Lung (tissue), 17 donors: ENCODE measurements at places on chromosomes 11 and 22.
A peak's percentile ranks its signal among the peaks of the same experiment; 100 is the strongest.

DNA sequence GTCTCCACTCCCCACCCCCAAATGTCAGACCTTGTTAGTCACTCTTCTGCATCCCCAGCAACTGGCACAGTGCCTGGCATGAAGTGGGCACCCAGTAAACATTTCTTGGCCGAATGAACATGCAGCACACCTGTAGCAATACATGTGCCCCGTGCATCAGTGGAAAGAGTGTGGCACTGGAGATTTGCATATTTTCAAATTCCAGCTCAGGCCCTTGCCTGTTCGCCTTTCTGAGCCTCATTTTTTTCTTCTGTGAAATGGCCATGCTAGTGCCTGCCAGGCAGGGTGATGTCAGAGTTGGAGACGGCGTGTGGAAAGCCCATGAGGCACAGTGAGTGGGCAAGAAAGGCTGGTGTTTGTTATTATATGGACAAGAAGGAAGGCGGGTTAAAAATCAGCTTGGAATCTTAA is 38.7 kb downstream of the CD82 start:
- no peak for DNase-seq

GRCh38 chr11:117980720-117981119 is 5.5 kb upstream of the IL10RA start:
- DNase-seq = no peak

DNA sequence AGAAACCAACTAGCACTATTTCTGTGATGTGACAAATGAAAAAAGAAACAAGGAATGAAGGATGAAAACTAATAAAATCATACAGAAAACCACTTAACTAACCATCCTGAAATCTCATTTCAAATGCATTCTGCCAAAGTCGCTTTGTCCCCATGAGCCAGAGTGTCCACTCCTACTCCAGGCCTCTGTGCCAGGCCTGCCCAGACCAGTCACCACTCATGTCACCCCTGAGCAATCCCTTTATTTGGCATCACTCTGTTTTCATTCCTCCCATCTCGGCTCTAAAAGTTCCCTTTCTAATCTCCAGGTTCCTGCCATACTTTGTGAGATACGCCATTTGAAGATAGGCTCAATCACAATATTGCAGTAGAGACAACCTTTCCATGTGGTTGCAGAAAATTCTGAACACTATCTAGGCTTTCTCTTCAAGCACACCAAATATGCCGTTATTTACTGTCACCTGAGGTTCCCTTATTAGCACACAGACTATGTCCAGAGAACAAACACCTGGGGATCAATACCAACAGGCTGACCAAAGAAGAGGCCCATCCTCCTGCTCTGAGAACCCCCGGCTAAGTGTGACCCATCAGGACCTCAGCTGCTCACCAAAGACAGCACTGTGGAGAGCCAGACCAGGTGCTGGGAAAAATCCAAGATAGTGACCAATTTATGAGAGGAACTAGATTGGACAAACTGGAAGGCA is 202.4 kb downstream of the LARGE1 start:
- DNase-seq = no peak

- no peak for DNase-seq
Observed at GRCh38 chr22:19358703-19359553, 67.4 kb upstream of the CLTCL1 start.

- DNase-seq = no peak
Observed at GRCh38 chr11:3204141-3205015, 14.2 kb downstream of the MRGPRG start.

DNA sequence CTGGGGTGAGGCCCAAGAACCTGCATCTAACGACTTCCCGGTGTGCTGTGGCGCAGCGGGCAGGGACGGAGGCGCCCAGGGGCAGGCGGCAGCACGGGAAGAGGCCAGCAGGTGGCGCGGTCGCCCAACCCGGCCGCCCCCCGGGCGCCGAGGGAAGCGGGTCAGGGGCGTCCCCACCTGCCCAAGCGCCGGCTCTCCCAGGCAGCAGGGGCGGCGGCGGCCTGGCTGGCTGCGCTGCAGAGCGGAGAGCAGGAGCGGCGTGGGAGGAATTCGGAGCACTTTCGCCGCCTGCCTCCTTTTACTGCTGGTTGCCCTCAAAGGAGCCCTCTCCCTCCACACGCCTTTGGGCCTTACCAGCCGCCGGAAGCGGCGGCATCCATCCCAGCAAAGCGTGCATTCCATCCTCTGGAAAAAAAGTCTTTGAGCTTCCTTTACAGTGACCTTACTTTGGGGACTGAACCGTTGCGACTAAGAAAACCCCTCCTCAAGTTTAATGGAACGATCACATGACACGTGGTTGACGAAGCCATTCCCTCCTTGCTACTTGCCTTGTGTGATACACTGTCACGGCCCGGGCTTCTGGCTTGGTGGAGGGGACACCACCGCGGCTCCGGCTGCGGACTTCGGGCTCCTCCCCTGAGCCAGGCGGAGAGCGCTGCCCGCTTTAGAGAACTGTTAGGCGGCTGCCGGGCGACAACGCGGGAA is 106.8 kb upstream of the CLMP start:
- DNase-seq = peak; percentile 68

DNA sequence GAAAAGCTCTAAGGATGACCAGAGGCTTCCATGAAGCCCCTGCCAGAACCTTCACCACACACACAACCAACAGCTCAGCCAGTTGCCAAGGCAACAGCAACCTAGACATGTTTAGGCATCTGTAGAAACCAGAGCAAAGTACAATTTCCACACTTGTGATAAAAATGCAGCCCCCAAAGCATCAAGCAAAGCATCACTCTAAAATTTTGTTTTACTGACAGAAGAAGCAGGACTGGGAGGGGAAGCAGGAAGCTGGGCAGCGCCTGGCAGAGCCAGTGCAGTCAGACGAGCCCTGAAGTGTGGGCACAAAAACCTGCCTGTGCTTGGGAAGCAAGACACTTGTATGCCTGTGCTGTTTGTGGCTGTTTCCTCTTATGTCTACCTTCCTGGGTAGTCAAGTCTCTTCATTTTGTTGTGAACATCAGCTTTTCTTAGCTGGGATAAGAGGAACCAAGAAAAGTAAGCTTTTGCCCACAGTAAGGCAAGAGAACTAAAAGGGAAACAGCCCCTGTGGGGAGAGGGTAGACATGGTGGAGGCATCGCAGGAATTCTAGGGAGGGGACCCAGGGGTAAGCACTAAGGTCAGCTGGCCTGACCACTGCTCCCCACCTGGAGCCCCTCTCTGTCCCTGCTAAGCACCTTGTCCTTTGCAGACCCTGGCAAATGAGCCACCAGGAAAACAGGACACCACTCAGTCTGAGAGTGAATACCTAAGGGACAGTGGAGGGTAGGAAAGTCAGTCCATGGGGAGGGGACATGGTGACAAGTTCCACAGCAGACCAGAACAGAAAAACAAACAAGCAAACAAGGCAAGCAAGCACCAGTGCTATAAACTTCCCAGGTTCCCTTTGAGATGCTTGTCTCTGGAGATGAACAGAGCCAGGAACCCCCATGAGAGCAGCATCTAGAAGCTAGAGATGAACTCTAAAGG is 13.4 kb downstream of the PACSIN2 start:
- DNase-seq = no peak

DNA sequence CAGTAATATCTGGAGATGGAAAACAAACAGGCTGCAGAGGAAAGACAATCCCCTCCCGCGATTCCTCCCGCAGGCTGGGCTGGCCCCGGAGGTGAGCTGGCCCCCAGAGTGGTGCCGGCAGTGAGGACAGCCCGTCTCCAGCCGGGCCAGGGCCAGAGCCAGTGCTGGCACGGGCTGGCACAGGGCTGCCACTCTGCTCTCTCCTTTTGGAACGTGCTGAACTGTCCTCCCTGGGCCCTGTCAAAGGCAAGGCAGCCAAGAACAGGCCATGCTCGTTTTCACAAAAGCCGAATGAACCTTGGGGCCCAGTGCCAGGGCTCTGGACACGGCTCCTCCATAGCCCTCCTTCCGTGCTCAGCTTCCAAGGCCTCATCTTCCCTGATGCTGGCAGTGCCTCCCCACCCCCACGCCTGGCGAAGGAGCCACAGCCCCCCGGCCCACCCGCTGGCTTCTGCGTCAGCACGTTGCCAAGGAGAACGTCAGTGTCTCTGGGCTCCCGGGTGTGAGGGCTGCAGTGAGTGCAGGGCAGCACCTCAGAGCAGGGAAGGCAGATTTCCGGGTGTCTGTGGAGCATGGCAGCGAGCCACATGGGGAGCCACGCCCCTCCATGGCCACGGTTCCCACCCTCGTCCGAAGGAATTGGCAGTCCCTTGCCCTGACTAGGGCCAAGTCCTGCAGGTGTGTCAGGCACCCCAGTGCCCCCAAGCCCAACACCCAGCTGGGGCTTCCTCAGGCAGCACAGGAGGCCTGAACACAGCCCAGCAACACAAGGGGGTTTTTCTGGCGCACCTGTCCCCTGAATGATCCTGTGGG is 28.6 kb downstream of the GNAZ start:
- DNase-seq = no peak

- DNase-seq = no peak
Observed at GRCh38 chr11:57703341-57703740, 8.7 kb downstream of the MED19 start.

DNA sequence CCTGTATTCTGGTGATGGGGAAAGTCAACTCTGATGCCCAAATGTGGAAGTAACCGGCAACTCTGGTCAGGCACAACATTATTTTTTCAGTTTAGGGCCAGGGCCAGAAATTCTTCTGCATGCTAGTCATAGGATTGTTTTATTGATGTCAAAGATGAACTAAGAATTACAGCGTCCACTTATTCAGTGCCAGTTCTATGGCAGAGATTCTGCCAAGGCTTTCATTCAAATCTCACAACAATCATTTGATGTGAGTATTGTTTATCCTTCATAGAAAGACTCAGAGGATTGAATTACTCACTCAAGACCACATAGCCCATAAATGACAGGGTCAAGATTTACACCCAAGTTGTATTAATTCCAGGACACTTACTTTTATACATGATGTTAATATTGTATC is 87.7 kb downstream of the TMPRSS5 start:
- no peak for DNase-seq

- DNase-seq = peak; percentile 86
Observed at GRCh38 chr22:29031227-29032011, 30.2 kb downstream of the C22orf31 start.

- peak; percentile 7 for DNase-seq
Observed at GRCh38 chr22:42637555-42637954, 2.8 kb downstream of the ATP5MGL start.

GRCh38 chr11:34940026-34940677 is 23.7 kb downstream of the PDHX start:
- DNase-seq = peak; percentile 40

DNA sequence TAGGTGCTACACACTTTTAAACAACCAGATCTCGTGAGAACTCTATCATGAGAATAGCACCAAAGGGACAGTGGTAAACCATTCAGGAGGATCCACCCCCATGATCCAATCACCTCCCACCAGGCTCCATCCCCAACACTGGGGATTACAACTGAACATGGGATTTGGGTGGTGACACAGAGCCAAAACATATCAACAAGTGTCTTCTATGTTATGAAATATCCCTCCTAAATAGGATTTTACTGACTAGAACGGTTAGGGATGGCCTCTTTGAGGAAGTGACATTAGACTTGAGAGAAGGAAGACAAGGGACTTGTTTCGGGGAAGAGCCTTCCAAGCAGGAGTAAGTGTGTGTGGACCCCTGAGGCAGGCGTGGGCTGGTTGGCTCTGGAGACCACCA is 11.9 kb upstream of the MRPL11 start:
- no peak for DNase-seq

GRCh38 chr11:45275828-45276227 is 10.3 kb downstream of the SYT13 start:
- no peak for DNase-seq

DNA sequence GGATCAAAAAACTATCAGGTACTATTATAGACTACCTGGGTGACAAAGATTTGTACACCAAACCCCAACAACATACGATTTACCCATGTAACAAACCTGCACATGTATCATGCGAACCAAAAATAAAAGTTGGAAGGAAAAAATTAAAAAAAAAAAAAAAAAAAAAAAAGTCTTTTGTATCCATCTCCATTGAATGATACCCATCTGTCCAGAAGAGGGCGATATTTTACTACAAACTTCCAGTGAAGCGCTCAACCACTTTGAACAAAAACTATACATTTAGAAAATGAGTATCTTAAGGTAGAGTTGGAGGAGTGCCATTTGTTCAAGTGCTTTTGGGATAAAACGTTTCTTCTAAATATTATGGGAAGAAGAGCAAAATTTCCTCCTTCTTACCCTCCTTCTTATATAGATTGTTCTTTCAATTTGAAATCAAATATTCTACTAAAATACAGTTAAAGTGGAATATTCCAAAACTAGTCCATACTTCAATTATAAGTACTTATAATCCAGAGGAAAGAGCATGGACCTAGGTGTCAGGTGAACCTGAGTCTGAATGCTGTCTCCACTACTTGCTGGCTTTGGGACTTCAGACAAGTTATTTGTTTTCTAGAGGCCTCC is 23.3 kb downstream of the ARL14EP start:
- DNase-seq = peak; percentile 89

GRCh38 chr11:64919627-64920026 is 2.6 kb upstream of the ATG2A start:
- no peak for DNase-seq
